Epithelial cell of esophagus (primary cell): ENCODE measurements at places on chromosomes 12 and 14.

DNA sequence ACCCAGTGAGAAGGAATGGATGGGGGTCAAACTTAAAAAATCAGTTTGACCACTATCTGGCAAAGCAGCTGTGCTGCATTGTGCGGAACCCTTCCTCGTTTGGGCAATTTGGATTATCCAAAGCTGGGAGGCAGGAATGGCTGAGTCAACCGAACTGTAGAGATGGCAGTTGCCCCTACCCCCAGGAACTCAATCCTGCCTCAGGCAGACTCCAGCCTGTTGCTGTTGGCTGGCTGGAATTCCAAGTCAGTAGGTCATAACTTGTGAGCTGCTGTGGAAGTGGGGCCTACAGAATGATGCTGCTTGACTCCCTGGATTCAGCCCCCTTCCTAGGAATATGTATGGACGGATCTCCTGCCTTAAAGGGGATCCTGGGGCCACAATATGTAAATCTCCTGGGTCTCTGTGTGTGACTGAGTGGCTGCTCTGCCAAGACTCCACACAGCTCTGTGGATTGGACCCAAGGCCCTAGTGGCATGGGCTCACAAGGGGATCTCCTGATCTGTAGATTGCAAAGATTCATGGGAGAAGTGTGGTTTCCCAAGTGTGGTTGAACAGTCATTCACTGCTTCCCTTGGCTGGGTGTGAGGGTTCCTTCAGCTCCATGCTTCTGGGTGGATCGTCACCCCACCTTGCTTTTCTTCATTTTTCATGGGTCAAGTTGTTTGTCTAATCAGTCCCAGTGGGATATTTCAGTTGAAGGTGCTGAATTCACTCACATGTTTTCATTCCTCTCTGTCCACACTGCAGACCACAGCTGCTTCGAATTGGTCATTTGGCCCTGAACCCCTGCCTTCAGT lies 19.2 kb downstream of the LUM start:
- no peak for DNase-seq

GRCh38 chr12:56792678-56793077 lies 29.6 kb downstream of the HSD17B6 start:
- DNase-seq = no peak

DNA sequence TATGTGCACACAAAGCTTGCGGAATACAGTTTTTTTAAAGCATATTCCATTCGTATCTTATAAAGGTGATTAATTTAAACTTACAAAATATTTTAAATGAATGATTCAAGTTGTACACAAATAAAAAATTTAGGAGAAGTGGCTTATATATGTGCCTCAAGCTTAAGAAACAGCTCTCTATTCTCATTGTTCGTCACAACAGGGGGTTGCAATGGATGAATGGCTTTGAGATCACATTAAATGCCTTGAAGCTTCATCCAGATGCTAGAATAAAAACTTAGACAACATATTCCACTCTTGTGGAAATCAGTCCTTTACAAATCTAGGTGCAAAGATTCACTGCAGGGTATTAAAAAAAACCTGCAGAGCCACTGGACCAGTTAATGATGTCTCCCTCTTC lies 303.9 kb upstream of the LRFN5 start:
- no peak for DNase-seq

- no peak for DNase-seq
Observed at GRCh38 chr14:77580964-77581505, 35.4 kb downstream of the SPTLC2 start.

DNA sequence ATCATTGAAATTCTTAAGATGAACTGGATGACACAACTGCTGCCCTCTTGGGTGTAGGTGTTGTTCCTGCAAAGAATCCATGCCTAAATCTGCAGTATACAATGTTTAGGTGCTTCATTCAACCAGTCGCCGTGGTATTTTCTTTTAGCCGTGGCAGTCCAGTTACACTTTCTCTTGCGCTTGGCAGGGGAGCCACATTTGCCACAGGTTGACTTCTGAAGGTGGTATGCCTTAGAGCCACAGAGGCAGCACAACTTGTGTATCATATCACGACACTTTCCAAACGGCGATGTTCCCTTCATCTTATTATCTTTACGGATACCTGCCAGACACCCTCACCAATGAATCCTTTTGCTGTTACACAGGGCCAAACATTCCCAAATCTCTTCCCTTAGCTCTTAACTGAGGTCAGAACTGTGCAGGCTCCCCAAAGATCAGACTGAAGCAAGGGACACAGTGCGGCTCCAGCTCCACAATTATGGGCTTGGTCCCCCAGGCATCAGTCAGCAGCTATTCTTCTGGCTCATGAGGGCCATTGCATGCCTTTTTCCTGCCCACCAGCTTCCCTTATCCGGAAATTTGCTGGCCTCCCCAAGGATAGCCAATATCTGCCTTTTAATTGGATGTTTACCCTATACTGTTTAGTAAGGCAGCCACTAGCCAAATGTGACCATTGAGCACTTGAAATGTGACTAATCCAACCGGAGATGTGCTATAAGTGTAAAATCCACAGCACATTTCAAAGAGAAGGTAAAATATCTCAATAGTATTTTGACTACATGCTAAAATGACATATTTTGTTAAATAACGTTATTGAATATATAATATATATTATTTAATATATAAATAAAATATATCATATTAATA lies 50.7 kb downstream of the SENP1 start:
- DNase-seq = no peak

- DNase-seq = no peak
Observed at GRCh38 chr12:109065154-109065852, 12.9 kb downstream of the USP30 start.

DNA sequence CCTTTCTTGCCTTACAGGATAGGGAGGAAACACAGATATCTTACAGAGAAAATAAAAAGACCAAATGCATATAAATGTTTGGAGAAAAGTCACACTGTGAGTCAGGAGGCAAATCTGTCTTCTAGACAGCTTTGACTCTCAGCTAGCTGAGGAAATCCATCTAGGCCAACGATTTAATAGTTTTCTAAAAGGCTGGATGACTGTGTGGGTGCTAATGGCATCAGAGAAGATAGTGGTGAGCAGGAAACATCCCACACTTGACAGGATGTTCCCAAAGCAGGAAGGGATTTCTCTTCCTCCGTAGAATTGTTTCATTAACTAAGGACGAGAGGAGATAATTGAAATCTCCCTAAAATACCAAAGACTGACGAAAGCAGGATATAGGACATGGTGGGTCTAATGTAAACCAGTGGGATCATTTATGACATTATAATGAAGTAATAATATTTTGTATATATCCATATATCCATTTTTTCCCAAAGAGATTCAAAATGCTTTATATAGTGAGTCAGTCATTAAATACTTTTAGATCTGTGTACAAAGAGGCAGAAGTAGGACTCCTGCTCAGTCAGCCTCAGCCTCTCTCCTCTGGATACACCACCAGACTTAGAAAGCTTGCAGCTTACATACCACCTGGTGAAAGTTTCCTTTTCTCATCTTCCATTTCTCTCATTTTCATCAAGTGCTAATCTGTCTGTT lies 44.3 kb upstream of the PSMA6 start:
- no peak for DNase-seq

- peak; percentile 71 for DNase-seq
Observed at GRCh38 chr12:80472911-80473500, 29.0 kb downstream of the PTPRQ start.
